ENCODE measurements at places on chromosomes 16 and 17. TPM values are rescaled to one million over a fixed set of nuclear protein-coding genes. Genes with fewer than 3 reads are reported as not detected.

Gene KRTAP4-3
- not detected for total RNA-seq

Gene ECI1
- total RNA-seq, result 115 TPM

Gene DOC2A
- not detected for total RNA-seq

Gene MYH13
- not detected for total RNA-seq

Gene USP6
- total RNA-seq, result 0.33 TPM

Gene RDM1
- total RNA-seq, result not detected

Gene CYB5B
- 26.7 TPM for total RNA-seq

Gene MFAP4
- total RNA-seq, result 191 TPM

Gene CPHXL2
- not detected for total RNA-seq

Gene PRR35
- not detected for total RNA-seq

Gene TNS4
- total RNA-seq, result not detected

Gene TRPV3
- total RNA-seq, result 0.26 TPM

Gene NACA2
- total RNA-seq, result not detected

Gene GINS2
- 0.84 TPM for total RNA-seq

Gene SMTNL2
- total RNA-seq, result 7.2 TPM

Gene HCRT
- total RNA-seq, result not detected

Gene KRT33B
- not detected for total RNA-seq

Gene PLLP
- total RNA-seq, result 5.4 TPM

Gene MYH3
- total RNA-seq, result 2.4 TPM

Gene NTN1
- 119 TPM for total RNA-seq

Gene ZNF764
- 8.7 TPM for total RNA-seq

Gene MYLK3
- total RNA-seq, result 0.69 TPM

Gene HS3ST3A1
- 7.5 TPM for total RNA-seq

Gene MVP
- 156 TPM for total RNA-seq

Gene OR3A3
- total RNA-seq, result not detected

Gene SPATA2L
- 32.0 TPM for total RNA-seq

Gene NTHL1
- total RNA-seq, result 25.2 TPM

Gene ASPHD1
- not detected for total RNA-seq

Gene CRHR1
- total RNA-seq, result 0.52 TPM

Gene GCGR
- not detected for total RNA-seq

Gene ELOB
- total RNA-seq, result 229 TPM

Gene WNK4
- total RNA-seq, result 1.7 TPM

Gene KRT32
- total RNA-seq, result not detected

Gene PERCC1
- not detected for total RNA-seq

Gene RGS11
- 9.8 TPM for total RNA-seq

Gene SCPEP1
- 111 TPM for total RNA-seq

Gene ACAP1
- 11.4 TPM for total RNA-seq

Gene ITGAX
- 5.4 TPM for total RNA-seq

All from esophagus muscularis mucosa (tissue), 4 donors.